ENCODE measurements at places on chromosomes 7 and 10. TPM values are rescaled to one million over a fixed set of nuclear protein-coding genes. Genes with fewer than 3 reads are reported as not detected.

The SYCE1 gene
- total RNA-seq: not detected

The NPSR1 gene
- total RNA-seq: 0.99 TPM

The GSDME gene
- total RNA-seq: 24.6 TPM

The BLNK gene
- 3.8 TPM for total RNA-seq

The FXYD4 gene
- total RNA-seq: not detected

The EIF5AL1 gene
- 0.11 TPM for total RNA-seq

The PRKAR1B gene
- 37.1 TPM for total RNA-seq

The MYL10 gene
- 3.8 TPM for total RNA-seq

The GPNMB gene
- total RNA-seq: 110 TPM
